ENCODE measurements at places on chromosomes 1 and 21. TPM values are rescaled to one million over a fixed set of nuclear protein-coding genes. Genes with fewer than 3 reads are reported as not detected.

Gene AJAP1
- total RNA-seq: 0.02 TPM

Gene AUNIP
- total RNA-seq: not detected

Gene CCDC185
- total RNA-seq: not detected

Gene F11R
- total RNA-seq: 8.0 TPM

GRCh38 chr1:16127676-16128337 is 28.1 kb downstream of the EPHA2 start:
- peaks cover 11% of the 10 kb centered on the region for H3K36me3 ChIP-seq
- no peaks in the 10 kb centered on the region for H3K27me3 ChIP-seq
- DNase-seq: peak; percentile 70
- peaks cover 18% of the 10 kb centered on the region for H3K4me1 ChIP-seq
- peak overlapping the region; percentile 80 for H3K27ac ChIP-seq

- no peaks in the 10 kb centered on the region for H3K36me3 ChIP-seq
- no peak for DNase-seq
- no peak overlapping the region for H3K4me3 ChIP-seq
- no peaks in the 10 kb centered on the region for H3K27me3 ChIP-seq
These were observed 31.9 kb downstream of the CYP4B1 start for GRCh38 chr1:46830665-46831322.

- no peak within 1 kb of the TSS for H3K4me3 ChIP-seq
- no peak within 1 kb of the TSS for H3K27ac ChIP-seq
- DNase-seq: no peak
- no peaks in the 10 kb centered on the region for H3K4me1 ChIP-seq
- no peaks in the 10 kb centered on the region for H3K36me3 ChIP-seq
These were observed at the start of gene KRTAP10-2 for GRCh38 chr21:44551340-44551961. TSS of gene KRTAP10-2 (minus strand) at chr21:44551505. CDS start at chr21:44551458, 47 bp downstream.

- no peak for DNase-seq
- H3K4me3 ChIP-seq: no peak overlapping the region
- H3K36me3 ChIP-seq: no peaks in the 10 kb centered on the region
- no peaks in the 10 kb centered on the region for H3K27me3 ChIP-seq
- H3K27ac ChIP-seq: peak overlapping the region; percentile 50
- no peaks in the 10 kb centered on the region for H3K4me1 ChIP-seq
These were observed 19.7 kb downstream of the TNNT2 start for GRCh38 chr1:201357636-201358348.

GRCh38 chr1:235642011-235642942 is 7.3 kb downstream of the GNG4 start:
- H3K27ac ChIP-seq: no peak overlapping the region
- H3K27me3 ChIP-seq: no peaks in the 10 kb centered on the region
- H3K36me3 ChIP-seq: no peaks in the 10 kb centered on the region
- no peaks in the 10 kb centered on the region for H3K4me1 ChIP-seq
- H3K4me3 ChIP-seq: no peak overlapping the region

DNA sequence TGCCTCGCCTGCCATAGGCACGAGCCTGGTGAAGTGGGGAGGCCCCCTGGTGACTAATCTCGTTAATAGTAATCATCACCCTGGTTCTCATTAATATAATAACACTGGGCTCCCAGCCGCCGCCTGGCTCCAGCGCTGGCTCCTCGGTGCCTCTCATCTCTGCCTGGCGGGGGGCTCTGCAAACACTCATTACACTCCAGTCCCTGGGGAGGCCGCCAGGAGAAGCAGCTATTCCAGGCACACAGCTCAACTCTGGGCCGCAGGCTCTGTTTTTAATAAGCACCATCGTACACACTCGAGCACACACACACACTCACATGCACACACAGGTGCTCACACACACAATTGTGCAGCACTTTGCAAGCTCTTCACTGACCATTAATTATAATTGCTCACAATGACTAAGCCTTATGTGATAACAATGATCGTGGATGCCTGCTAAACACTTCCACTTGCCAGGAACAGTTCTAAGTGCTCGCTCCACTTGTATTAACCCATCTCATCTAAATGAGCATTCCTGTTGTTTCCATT is 52.2 kb downstream of the SDC3 start:
- no peak overlapping the region for H3K27ac ChIP-seq
- H3K27me3 ChIP-seq: no peaks in the 10 kb centered on the region
- no peak overlapping the region for H3K4me3 ChIP-seq
- no peaks in the 10 kb centered on the region for H3K36me3 ChIP-seq

- no peak overlapping the region for H3K27ac ChIP-seq
- DNase-seq: peak; percentile 44
- H3K27me3 ChIP-seq: no peaks in the 10 kb centered on the region
- peaks cover 11% of the 10 kb centered on the region for H3K4me1 ChIP-seq
These were observed 63.9 kb upstream of the EFHD2 start for GRCh38 chr1:15345705-15346345.

GRCh38 chr1:173996995-173997394 is 25.2 kb downstream of the RC3H1 start:
- no peak for DNase-seq
- peaks cover 12% of the 10 kb centered on the region for H3K4me1 ChIP-seq
- peaks cover 41% of the 10 kb centered on the region for H3K36me3 ChIP-seq
- H3K27ac ChIP-seq: no peak overlapping the region
- H3K4me3 ChIP-seq: no peak overlapping the region
- H3K27me3 ChIP-seq: no peaks in the 10 kb centered on the region

DNA sequence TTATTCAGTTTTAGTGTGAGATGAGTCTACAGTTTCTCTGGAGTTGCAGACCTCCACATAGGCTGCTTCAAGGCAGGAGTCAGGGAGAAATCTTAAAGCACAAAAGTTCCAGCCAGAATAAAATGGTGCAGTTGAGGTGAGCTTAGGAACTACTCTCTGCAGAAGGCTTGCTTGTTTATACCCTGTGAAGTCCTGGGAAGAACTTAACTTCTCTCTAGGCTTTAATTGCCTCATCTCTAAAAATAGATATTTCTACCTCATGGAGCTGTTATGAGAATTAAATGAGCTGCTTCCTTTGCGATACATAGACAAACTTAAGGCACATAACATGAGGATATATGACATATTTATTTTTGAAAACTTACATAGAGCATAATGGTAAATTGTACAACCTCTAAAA is 286.2 kb downstream of the GPATCH2 start:
- no peak for DNase-seq
- H3K4me1 ChIP-seq: no peaks in the 10 kb centered on the region
- H3K27me3 ChIP-seq: no peaks in the 10 kb centered on the region

DNA sequence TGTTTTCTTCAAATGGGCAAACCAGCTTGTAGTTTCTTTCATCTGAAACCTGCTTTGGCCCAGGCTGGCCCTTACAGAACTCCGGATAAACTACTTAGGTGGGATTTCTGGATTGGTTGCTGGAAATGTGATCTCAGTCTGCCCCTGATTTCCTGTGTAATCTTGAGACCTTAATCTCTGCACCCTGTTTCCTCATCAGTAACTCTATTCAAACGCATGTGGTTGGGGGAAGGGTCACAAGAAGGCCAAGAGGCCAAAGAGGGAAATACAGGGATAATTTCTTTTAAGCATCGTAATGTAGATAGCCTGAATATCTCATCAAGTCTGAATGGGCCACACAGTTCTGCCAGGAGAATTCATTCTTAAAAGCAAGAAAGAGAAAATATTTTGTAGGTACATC is 483.6 kb downstream of the LTN1 start:
- no peaks in the 10 kb centered on the region for H3K4me1 ChIP-seq
- no peaks in the 10 kb centered on the region for H3K36me3 ChIP-seq
- H3K27me3 ChIP-seq: no peaks in the 10 kb centered on the region
- no peak for DNase-seq

GRCh38 chr1:206048582-206048981 is 4.4 kb upstream of the RHEX start:
- no peaks in the 10 kb centered on the region for H3K4me1 ChIP-seq
- H3K4me3 ChIP-seq: no peak overlapping the region
- no peak overlapping the region for H3K27ac ChIP-seq

DNA sequence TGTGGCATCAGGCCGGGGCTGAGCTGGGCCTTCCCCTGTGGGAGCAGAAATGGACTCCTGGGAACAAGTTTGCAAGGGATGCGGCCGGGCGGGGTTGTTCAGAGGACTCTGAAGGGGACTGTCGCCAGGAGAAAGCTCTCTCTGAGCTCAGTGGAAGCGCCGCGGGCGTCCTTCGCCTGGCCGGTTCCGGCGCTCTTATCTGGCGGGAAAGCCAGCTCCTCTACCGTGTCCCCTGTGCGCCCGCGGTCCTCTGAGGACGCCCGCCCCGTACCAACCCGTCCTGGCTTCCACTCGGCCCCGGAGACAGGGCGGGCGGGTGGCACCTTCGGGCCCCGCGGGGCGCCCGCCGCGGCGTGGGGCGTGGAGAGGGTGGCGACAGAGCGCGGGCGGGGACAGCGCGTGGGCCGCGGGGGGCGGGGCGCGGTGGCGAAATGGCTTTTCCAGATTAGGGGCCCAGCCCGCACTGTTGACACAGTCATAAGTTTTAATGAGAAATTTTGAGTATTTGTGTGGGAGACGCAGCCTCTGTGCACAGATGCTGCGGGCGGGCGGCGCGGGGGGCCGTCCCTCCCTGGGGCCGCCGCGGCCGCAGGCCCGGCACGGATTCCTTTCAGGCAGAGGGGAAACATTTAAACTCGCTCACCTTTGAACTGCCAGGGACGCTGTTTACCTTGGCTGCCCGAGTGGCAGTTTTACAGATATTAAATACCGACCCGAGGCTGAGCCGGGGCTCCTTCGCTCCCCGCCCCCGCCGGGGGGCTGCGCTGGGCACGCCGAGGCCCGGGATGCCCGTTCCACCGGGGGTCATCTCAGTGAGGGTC is 70.2 kb downstream of the FOXD2 start:
- H3K27ac ChIP-seq: no peak overlapping the region
- DNase-seq: peak; percentile 37
- H3K4me1 ChIP-seq: peaks cover 13% of the 10 kb centered on the region
- H3K36me3 ChIP-seq: no peaks in the 10 kb centered on the region

DNA sequence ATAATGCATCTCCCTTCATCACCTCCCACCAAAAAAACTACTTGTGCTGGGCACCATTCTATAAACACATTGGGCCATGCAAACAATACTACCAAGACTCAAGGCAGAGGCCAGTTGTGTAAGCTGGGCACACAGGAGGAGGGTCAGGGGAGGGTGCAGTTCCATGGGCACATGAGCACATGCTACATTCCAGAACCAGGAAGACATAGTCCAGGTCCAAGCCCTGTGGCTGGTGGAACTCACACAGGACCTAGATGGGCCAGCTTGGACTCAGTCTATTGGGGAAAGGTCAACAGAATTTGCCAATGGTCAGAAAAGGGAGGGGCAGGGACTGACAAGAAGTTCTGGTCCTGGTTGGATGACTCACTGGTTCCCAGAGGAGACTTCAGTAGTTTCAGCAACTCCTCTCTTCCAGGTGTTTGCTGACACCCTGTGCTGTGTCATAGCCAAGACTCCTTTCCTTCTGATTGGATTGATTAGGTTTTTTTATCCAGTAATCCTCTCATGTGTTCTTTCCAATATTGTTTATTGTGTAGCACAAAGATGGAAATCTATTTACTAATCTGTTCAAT is 249.7 kb downstream of the C1orf94 start:
- no peak overlapping the region for H3K4me3 ChIP-seq
- no peaks in the 10 kb centered on the region for H3K4me1 ChIP-seq
- no peak for DNase-seq
- H3K27me3 ChIP-seq: peaks cover 9% of the 10 kb centered on the region
- H3K27ac ChIP-seq: no peak overlapping the region
- H3K36me3 ChIP-seq: no peaks in the 10 kb centered on the region

DNA sequence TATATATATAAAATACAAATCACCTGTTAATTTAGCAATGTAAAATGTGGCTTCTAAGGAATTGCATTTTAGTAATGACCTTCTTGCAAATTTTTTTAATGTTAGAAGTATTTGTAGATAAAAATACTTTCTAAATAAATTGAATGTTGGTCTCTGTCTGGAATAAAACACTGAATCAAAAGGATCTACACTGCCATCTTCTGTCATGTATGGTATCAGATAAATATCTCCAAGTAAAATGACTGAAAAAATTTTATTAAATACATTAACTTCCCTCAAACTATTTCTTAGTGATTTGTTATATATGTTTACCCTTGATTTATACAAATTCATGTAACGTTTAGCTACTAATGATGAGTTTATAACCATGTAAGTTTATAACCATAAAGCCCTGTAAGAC is 2029.3 kb downstream of the MRPL39 start:
- no peaks in the 10 kb centered on the region for H3K27me3 ChIP-seq
- no peaks in the 10 kb centered on the region for H3K4me1 ChIP-seq
- H3K4me3 ChIP-seq: no peak overlapping the region
- H3K27ac ChIP-seq: no peak overlapping the region
- DNase-seq: no peak
- H3K36me3 ChIP-seq: no peaks in the 10 kb centered on the region

DNA sequence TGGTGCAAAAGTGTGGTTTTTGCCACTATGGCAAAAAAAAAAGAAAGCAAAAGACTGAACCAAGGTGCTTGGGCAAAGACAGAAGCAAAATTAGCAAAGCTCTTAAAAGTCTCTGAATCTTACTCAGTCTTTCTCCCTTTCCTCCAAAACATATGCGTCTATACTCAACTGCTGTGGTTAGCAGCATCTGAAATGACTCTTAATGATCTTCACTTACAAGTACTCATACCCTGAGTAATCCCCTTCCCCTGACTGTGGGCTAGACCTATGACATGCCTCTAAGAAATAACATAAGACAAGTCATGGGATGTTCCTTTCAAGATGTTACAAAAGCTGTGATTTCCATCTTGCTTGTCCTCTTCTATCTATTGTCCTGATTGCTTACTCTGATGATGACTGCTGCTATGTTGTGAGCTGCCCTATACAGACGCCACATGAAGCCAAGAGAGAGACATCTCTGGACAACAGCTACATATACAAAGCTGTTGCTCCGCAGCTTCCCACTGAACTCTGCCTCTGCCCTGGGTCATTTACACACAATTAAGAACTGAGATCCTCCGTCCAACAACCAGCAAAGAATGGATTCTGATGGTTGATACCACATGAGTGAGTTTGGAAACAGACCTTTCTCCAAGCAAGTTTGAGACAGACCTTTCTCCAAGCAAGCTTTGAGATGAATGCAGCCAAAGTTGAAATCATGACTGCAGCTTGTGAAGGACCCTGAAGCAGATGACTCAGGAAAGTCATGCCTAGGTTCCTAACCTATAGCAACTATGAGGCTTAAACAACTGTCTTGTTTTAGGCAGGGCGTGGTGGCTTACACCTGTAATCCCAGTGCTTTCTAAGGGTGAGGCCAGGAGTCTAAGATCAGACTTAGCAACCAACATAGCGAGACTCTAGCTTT is 55.2 kb downstream of the PUM1 start:
- H3K4me3 ChIP-seq: no peak overlapping the region
- no peaks in the 10 kb centered on the region for H3K27me3 ChIP-seq
- peaks cover 53% of the 10 kb centered on the region for H3K4me1 ChIP-seq
- no peak overlapping the region for H3K27ac ChIP-seq
- no peak for DNase-seq
